ENCODE measurements at places on chromosomes 16 and 17.
A peak's percentile ranks its signal among the peaks of the same experiment; 100 is the strongest.

- no peaks in the 10 kb centered on the region for H3K27me3 ChIP-seq
- no peak overlapping the region for H3K27ac ChIP-seq
- H3K36me3 ChIP-seq, result no peaks in the 10 kb centered on the region
- peak overlapping the region; percentile 58 for H3K4me3 ChIP-seq
- peaks cover 42% of the 10 kb centered on the region for H3K4me1 ChIP-seq
- peak; percentile 63 for DNase-seq
These were observed 10.3 kb upstream of the ZFHX3 start for GRCh38 chr16:73058221-73058615.

- no peak overlapping the region for H3K4me3 ChIP-seq
- no peaks in the 10 kb centered on the region for H3K27me3 ChIP-seq
- H3K27ac ChIP-seq, result no peak overlapping the region
- H3K4me1 ChIP-seq, result no peaks in the 10 kb centered on the region
These were observed 26.6 kb upstream of the NLRP1 start for GRCh38 chr17:5610956-5611355.

DNA sequence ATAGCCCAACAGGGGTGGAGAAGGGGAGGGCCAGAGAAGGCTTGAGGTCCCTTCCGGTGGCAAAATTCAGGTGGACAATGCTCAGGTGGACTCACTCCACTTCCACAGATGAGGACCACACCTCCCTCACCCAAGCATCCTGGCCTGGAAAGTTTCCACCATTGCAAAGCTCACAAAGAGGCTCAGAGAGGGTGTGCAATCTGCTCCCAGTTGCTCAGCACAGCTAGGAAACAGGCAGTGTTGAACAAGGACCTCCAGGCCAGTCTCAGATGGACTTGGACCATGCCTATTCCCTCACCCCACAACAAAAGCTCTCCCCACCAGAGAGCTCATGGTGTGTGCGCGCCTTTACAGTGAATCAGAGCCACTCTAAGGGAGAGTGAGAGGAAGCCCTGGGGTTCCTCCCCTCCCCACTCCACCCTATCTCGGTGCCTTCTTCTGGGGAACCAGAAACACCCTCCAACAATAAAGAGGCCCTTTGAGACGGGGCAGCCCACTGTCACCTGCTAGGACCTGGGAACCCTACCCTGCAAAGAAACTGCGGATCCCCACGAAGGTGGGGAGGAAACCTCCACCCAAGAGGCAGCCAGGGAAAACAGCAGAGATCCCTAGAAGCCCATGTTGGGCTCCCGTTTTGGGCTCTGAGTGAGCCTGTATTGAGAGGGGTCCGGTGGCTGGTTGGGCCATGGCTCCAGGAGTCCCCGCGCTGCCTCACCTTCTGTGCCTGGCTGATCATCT, 1.6 kb downstream of the FAM83G start:
- no peak overlapping the region for H3K27ac ChIP-seq
- no peak overlapping the region for H3K4me3 ChIP-seq
- DNase-seq, result no peak
- H3K4me1 ChIP-seq, result peaks cover 27% of the 10 kb centered on the region
- no peaks in the 10 kb centered on the region for H3K27me3 ChIP-seq

GRCh38 chr17:28950017-28950751, 1.1 kb downstream of the PHF12 start:
- H3K27me3 ChIP-seq, result no peaks in the 10 kb centered on the region
- peak overlapping the region; percentile 88 for H3K4me3 ChIP-seq
- peak overlapping the region; percentile 96 for H3K27ac ChIP-seq
- no peaks in the 10 kb centered on the region for H3K36me3 ChIP-seq
- peaks cover 10% of the 10 kb centered on the region for H3K4me1 ChIP-seq

GRCh38 chr17:45228763-45229539, 7.3 kb downstream of the FMNL1 start:
- DNase-seq, result peak; percentile 53
- H3K4me3 ChIP-seq, result no peak overlapping the region
- no peaks in the 10 kb centered on the region for H3K27me3 ChIP-seq
- no peaks in the 10 kb centered on the region for H3K36me3 ChIP-seq
- peaks cover 18% of the 10 kb centered on the region for H3K4me1 ChIP-seq
- no peak overlapping the region for H3K27ac ChIP-seq

All from Caco-2 (cell line).